ENCODE measurements at places on chromosomes 1 and 21.

- no peak for DNase-seq
Measured at GRCh38 chr1:27660300-27660835, 11.6 kb downstream of the IFI6 start.

GRCh38 chr1:167427848-167428247, 90.5 kb downstream of the CD247 start:
- no peak for DNase-seq

GRCh38 chr21:41321211-41321907, 4.8 kb downstream of the FAM3B start:
- no peak for DNase-seq

DNA sequence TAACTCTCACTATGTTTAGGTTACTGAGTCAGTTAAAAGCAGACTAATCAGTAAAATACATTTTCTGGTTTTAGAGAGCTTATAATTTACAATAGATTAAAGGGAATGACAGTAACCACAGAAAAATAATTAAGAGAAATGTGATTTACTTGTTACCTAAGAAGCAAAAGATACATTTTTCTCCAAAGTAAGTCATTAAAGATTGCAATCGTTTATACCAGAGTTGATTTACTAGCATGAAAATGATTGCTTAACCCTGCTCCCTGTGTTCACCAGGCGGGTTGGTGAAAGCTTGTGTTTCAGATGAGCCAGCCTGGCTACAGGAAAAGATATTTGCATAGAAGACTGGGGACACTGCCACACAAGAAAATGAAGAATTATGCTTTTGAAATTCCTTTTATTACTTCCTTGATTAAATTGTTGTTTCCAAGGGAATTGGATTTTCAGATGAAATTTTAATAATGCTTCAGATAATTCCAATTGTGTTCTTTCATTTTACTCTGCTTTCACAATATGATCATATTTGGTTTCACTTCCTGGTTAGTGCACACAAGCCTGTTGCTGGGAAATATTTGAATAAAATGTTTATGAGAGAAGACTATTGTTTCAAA, 27.9 kb downstream of the LRRC8B start:
- no peak for DNase-seq

- no peak for DNase-seq
Measured at GRCh38 chr1:226698659-226699058, 40.4 kb downstream of the ITPKB start.

DNA sequence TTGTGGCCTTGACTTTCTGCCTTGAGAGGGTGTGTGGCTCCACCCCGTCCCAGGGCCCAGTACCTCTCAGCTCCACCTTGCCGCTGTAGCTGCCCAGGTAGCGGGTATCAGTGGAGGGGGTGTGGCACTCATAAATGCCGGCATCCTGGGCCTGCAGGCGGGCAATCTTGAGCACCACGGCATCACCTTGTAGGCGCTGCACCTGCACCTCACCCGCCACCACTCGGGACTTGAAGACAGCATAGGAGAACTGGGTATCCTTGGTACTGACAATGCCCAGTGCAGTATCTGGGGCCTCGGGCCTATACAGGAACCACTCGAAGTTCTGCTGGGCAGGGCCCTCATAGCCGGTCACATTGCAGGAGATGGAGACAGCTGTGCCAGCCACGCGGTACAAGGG, 3.6 kb downstream of the IGSF8 start:
- DNase-seq: no peak

GRCh38 chr1:64686828-64687724, 57.8 kb upstream of the RAVER2 start:
- DNase-seq: no peak

DNA sequence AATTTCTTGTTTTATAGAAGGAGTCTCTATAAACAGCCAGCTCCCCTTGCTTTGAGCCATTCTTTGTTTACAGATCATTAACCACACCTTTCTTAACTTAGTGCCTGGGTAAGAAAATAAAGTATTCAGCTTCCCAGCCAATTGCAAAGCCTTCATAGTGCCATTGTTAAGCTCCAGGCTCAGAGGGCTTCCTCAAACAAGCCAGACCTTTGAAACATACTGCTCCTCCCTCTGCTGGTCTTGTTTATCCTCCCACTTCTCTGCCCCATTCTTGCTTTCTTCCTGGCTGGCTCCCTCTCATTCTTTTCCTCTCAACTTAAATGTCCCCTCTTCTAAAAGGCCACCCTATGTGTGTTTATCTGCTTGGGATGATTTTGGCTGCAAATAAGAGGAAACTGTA, 319.4 kb upstream of the ST6GALNAC5 start:
- no peak for DNase-seq

DNA sequence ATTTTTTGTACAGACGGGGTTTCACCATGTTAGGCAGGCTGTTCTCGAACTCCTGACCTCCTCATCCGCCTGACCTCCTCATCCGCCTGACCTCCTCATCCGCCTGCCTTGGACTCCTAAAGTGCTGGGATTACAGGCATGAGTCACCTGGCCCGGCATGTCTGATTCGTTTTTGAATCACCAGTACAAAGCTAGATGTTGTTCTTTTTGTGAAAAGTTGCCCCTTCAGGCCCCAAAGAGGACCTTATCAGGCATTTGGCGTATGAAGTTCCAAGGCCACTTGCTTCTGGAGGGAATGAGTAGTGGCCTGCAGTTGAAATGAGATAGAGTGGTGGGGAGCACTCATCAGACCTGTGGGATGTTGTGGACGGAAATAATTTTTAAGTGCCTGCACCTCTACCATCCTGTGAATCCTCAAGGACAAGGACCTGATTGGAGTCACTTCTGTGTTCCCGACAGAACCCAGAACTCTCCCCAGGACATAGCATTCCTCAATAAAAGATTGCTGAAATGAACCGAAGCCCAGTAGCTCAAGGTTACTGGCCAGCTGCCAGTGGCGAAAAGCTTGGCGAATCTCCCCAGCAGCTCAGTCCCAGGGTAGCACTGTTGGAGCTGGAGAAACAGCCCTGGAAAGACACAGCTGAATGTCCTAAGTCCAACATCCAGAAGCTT, 50.1 kb downstream of the NDUFS5 start:
- DNase-seq: peak; percentile 42

DNA sequence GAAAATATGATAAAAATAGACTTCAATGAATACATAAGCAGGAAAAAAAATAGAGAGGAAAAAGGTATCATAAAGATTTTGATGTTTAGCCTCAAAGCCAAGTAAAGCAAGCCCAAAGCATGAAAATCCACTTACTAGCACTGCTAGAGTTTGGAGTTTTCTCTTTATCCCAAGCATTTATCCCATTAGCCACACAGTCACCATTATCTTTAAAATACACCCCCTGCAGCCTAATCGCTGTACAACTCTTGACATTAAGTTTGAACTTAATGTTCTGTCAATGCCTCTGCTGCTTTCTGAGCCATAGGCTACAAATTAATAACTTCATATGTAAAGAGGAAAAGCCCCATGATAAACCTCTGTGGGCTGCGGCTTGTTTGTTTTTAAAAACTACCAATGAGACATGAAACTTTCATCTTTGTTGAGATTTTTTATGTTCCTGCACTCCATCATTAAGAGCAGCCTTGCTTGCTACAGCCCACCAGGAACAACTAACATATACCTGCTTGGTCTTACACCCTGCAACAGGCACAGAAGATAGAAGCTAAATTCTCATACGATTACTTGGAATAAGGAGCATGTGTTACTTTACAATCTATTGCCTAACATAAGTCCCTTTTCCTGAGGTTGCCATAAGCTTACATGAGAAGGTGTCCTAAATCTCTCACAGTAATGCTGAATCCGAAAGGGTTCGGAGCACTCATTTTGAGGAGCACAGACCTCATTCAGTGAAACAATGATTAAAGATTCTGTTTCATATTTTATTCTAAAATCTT, 202.4 kb downstream of the SMYD3 start:
- DNase-seq: no peak

- DNase-seq: peak; percentile 87
Measured at GRCh38 chr1:154878371-154879037, 8.4 kb upstream of the KCNN3 start.

DNA sequence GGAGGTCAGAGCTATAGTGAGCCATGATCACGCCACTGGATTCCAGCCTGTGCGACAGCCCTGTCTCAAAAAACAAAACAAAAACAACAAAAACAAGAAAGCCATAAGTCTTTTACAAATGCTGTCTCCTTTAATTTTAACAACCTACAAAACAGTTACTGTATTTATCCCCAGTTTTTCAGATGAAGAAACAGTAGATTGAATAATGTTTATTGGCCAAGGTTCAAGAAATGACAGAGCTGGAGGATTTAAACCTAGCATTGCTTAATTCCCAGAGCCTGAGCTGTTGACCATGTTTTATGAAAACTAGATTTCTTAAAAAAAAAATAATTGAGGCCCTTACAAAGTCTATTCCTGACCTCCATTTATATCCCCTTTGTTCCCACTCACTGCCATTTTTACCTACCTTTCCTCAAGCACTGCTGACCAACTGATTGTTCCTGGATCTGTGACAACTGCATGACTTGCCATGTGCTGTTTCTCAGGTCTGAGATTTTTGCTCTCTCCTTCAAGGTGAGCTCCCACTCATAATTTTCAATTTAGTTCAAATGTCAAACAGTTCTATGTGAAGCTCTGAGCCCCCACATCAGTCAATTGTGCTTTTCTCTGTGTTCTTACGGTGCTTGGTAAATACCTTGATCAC, 140.8 kb downstream of the CHRM3 start:
- no peak for DNase-seq

GRCh38 chr21:44887126-44887806, 13.8 kb upstream of the PTTG1IP start:
- DNase-seq: no peak

GRCh38 chr1:54904476-54905048, 17.6 kb upstream of the DHCR24 start:
- DNase-seq: no peak

GRCh38 chr1:85091671-85092280, 43.5 kb upstream of the MCOLN3 start:
- no peak for DNase-seq

DNA sequence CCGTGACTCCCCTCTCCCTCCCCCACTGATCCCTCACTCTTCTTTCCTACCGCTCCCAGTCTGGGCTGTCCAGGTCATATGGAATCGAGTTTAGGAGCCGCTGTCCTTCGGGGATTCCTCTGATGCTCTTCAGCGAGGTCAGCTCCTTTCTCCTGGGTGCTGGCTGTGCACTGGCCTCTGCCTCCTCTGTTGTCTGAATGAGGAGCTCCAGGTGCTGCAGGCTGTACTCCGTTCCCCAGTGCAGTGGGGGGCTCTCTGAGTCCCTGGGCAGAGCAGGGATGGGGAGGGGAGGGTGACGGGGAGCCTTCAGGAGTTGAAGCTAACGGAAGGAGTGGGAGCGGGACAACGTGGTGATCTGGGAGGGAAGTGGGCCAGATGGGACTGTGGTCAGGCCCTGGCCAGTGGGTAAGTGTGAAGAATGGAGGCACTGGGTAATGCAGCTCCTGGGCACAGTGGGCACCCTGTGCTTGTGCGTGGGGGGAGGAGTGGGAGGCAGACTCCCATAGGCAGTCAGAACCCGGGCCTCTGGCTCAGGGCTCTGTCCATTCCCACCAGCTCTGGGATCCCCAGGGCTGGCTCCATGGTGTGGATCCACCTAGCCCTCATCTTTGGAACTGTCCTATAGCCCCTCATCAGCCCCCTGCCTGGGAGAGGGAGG, 59.5 kb upstream of the TLR5 start:
- DNase-seq: no peak

DNA sequence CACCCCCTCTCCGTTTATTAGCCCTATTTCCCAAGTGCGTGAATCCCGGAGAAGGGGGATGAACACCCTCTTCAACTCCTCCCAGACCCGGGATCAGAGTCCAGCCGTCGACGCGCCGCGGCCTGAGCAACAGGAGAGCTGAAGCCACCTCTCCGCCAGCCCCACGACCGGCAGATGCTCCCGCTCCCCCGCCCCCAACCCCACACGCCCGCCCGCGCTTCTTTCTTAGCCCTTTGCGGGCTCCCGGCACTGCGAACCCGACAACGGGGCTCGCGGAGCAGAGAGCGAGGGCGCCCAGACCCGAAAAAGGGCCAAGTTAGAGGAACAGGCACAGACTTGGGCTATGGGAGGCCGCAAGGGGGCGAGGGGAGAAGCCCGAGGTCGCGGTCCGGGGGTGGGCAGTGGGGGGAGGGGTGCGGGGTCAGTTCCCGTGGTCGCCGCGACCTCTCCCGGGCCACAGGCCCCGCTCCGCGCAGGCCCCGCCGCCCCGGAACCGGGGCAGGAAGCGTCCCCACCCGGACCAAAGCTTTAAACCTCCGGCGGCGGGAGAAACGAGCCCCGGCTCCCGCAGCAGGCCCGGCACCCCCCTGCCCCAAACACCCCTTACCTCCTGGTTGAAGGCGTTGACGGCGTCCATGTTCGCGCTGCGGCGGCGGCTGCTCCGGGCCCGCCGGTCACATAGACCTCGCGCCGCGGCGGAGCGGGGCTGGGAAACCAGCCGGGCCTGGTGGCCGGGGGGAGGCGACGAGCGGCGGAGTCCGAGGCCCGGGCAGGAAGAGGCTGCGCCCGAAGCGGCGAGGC, 662 bp downstream of the SCAF4 start:
- peak; percentile 71 for DNase-seq

DNA sequence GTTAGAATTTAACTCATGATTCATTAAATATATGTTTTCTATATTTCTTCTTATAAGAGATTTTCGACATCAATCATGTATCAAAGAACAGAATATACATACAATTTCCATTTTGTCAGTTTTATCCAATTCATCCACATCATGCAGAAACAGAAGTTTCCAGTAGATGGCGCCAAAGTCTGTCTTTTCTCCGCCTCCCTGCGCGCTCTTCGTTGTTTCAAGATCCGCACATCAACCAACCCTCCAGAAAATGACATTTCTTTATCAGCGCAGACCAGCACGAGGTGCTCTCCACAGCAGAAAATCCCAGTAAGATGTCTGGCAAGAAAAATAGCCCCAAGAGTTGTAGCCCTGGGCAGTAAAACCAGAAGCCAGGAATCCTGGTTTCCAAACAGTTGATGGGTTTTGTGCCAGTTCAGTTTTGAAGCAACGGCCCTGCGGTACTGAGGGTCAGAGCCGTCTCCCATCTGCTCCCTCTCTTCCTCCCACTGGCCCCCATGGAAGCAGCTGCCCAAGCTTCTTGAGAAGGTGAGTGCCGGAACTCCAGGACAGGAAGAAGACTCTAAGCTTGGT, 38.6 kb upstream of the GPR137B start:
- no peak for DNase-seq
